ENCODE measurements at places on chromosomes 7 and 10. TPM values are rescaled to one million over a fixed set of nuclear protein-coding genes. Genes with fewer than 3 reads are reported as not detected.
A peak's percentile ranks its signal among the peaks of the same experiment; 100 is the strongest.

Gene IQUB
- 0.60 TPM for polyA plus RNA-seq

Gene ACTL6B
- polyA plus RNA-seq, result not detected

DNA sequence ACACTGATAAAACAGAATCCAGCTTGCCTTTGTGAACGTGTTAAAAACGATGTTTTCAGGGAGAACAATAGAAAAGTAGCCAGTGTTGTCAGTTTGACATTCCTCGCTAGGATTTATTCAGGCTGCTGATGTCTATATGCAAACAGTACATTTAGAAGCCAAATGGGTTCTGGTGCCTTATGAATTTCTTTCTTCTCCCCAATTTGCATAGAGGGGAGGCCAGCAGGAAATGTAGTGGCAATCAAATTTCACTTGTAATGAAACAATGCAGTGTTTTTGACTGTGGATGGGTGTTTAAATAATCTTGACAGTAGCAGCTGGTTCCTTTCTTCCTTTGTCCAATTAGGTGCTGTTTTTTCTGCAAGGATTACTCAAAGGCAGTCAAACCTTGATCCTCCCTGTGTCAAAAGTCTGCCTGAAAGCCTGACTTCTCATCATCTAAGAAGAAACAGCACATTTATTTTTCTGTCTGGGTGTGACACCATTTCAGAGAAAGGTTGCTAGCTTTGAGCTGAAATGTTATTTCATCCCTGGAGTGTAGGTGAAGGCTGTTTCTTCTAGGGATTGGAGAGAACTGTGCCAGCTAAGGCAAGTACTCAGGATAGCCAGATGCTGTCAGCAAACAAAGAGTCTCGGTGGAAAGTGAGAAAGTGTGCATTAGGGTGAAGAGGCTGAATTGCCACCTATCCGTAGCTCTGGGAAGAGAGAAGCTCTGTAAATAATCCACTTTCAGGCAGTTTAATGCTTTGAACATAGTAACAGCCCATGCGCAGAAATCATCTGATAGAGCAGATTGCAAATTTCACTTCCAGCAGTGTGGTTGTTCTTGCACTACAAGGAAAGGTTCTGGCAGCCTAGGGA is 36.6 kb upstream of the ZNRF2 start:
- H3K27me3 ChIP-seq, result no peaks in the 10 kb centered on the region
- H3K36me3 ChIP-seq, result no peaks in the 10 kb centered on the region
- no peak overlapping the region for H3K4me3 ChIP-seq
- H3K27ac ChIP-seq, result no peak overlapping the region
- no peak for DNase-seq

DNA sequence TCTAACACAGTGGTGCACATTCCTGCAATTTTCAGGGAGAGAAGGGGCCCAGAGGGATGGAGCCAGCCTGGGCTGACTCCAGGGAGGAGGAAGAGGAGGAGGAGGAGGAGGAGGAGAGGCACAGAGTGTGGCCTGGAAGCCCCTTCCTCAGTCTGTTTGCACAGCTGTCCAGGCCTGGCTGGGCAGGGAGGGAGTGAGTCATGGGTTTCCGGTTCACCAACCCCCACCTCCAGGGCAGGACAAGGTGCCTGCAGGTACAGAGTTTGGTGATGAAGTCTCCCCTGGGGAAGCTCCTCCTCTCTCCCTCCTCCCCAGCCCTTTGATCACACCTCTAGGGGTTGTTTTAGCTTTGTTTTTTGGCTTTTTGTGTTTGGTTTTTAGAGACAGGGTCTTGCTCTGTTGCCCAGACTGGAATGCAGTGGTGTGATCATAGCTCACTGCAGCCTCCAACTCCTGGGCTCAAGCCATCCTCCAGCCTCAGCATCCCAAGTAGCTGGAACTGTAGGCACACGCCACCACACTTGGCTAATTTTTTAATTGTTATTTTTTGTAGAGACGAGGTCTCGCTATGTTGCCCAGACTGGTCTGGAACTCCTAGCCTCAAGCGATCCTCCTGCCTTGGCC is 77.5 kb upstream of the CUX1 start:
- H3K4me3 ChIP-seq, result no peak overlapping the region
- DNase-seq, result no peak
- no peaks in the 10 kb centered on the region for H3K27me3 ChIP-seq

DNA sequence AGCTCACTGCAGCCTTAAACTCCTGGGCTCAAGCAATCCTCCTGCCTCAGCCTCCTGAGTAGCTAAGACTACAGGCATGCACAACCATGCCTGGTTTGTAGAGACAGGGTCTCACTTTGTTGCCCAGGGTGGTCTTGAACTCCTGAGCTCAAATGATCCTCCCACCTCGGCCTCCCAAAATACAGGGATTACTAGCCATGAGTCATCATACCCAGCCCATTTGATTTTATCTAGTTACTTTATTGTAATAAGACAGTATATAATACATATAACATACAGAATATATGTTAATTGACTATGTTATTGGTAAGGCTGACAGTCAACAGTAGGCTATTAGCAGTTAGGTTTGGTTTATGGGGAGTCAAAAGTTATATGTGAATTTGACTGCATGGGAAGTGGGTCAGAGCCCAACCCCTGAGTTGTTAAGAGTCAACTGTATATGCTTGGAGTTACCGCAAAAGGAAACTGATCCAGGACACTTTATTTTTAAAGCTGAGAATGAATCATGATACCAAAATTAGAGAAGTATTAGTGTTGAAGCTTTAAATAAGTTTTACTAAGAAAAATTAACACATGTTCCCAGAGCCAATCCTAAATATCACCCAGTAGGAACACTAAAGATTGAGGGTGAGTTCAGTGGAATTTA is 20.7 kb upstream of the KMT2E start:
- no peaks in the 10 kb centered on the region for H3K36me3 ChIP-seq
- peaks cover 70% of the 10 kb centered on the region for H3K4me1 ChIP-seq
- peak overlapping the region; percentile 8 for H3K4me3 ChIP-seq
- DNase-seq, result no peak
- H3K27ac ChIP-seq, result peak overlapping the region; percentile 82

GRCh38 chr7:151505836-151506468 is 13.7 kb downstream of the RHEB start:
- no peaks in the 10 kb centered on the region for H3K36me3 ChIP-seq
- H3K27ac ChIP-seq, result peak overlapping the region; percentile 79
- no peak for DNase-seq
- peaks cover 83% of the 10 kb centered on the region for H3K4me1 ChIP-seq

- no peaks in the 10 kb centered on the region for H3K27me3 ChIP-seq
- H3K36me3 ChIP-seq, result peaks cover 28% of the 10 kb centered on the region
- DNase-seq, result no peak
- no peak overlapping the region for H3K4me3 ChIP-seq
- no peaks in the 10 kb centered on the region for H3K4me1 ChIP-seq
Measured at GRCh38 chr7:80207501-80207900, 72.9 kb downstream of the GNAI1 start.

DNA sequence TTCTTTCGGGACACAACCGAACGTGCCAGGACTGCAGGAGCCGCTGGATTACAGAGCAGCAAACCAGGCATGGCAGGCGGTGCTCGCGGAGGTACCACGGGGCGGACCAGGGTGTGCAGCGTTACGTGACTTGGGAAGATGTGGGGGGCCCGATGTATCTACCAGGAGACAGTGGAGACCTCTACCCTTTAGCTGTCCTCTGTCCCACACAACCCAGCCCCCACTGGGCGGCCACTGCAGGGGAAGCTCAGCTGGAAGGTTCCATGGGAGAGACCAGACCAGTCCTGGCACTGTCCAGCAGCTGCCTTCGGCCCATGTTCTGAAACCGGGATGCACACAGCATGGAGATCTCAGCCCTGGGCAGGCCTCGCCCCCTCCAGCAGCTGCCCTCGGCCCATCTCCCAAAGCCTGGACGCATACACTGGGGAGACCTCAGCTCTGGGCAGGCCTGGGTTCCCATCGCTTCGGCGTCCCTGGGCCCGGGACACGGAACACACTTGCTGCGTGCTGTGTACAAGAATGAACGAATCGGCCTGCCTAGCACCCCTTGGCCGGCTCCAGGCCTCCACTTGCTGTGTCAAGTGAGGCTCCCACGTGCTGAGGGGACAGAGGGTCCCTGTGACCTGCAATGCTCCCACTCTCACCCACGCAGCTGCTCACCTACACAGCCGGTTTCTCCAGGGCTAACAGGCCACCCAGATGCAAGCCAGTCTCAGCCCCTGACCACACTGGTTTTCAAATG is 177.4 kb downstream of the ELFN1 start:
- H3K27ac ChIP-seq, result no peak overlapping the region
- no peak overlapping the region for H3K4me3 ChIP-seq
- peaks cover 6% of the 10 kb centered on the region for H3K4me1 ChIP-seq
- no peaks in the 10 kb centered on the region for H3K27me3 ChIP-seq
- no peaks in the 10 kb centered on the region for H3K36me3 ChIP-seq
- DNase-seq, result peak; percentile 4

GRCh38 chr7:158256091-158256816 is 331.4 kb downstream of the PTPRN2 start:
- H3K4me1 ChIP-seq, result no peaks in the 10 kb centered on the region
- no peak for DNase-seq
- H3K4me3 ChIP-seq, result no peak overlapping the region
- H3K27me3 ChIP-seq, result peaks cover 6% of the 10 kb centered on the region
- H3K27ac ChIP-seq, result no peak overlapping the region

Measured in psoas muscle (tissue), 8 donors.